NCI-H446 treated with DMSO at 0.1 percent for 48 hours (cell line): ENCODE measurements at places on chromosomes 1 and 21.
A peak's percentile ranks its signal among the peaks of the same experiment; 100 is the strongest.

DNA sequence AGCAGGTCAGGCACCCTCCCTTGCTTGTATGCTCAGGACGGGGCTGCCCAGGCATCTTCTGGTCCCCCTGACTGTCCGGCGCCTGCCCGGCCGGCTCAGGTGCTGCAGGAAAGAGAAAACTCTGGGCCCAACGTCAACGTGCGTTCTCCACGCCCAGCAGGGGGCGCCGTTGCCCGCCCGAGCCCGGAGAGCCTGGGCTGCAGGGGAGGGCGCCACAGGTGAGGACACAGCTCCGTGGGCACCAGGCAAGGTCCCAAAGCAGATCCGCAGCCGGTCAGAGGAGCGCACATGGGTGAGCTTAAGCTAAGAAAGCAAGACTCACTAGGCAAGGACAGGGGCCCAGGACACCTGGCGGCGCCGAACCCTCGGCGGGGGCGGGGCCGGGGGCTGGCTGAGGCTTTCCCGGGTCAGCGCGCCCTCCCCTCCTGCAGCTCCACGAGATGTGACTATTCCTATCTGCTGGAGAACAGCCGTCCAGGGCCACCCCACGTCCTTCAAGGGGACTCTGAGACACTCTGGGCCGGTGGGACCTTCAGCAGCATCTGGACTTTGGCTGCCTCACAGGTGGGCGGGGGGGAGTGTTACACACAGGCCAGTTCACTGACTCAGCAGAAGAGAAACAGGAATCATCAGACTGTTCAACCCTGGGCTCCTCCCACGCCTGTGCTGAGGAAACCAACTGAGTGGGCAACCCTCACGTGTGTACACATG is 29.3 kb downstream of the KRTAP10-1 start:
- no peak for DNase-seq

DNA sequence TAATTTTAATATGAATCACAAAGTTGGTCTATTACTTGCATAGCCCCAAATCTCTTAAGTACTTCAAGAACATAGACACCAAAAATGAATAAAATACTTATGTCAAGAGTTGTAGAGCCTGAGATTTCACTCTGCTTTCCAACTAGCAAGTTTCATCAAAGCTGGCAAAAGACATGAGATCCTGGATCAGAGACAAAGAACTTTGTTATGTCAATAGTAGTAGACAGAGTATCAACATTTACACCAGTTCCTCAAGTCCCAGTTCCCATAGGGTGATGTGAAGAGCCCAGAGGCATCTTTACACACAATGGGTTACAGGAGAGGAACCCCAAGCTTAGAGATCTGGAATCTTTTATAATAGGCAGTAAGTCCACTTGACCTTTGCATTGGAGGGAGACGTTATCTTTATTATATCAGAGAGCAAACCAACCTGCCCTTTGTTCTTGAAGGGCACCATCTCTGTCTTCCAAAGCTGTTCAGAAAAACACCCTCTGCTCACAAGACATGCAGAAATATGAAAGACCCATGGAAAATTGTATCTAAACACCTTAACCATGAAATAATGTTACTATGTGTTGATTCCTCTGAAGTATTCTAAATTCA is 174.4 kb upstream of the GALNT2 start:
- DNase-seq: no peak

DNA sequence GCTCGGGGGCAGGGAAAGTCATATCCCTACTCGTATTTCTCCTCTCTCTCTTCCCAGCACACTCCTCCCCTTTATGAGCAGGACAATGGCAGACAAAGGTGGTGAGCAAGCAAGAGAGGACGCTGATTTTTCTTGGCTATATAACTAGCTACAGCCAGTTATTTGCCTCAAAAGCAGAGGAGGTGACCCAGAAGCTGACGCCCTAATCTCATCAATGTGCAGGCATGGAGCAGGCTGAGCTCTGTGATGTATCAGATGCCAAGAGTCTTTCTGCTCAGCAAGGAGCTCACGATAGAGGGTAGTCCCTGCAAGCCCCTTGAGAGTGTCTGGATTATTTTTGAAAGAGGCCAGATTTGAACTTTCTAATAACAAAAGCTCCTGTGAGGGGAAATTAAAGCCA is 75.5 kb downstream of the ASTN1 start:
- DNase-seq: no peak

DNA sequence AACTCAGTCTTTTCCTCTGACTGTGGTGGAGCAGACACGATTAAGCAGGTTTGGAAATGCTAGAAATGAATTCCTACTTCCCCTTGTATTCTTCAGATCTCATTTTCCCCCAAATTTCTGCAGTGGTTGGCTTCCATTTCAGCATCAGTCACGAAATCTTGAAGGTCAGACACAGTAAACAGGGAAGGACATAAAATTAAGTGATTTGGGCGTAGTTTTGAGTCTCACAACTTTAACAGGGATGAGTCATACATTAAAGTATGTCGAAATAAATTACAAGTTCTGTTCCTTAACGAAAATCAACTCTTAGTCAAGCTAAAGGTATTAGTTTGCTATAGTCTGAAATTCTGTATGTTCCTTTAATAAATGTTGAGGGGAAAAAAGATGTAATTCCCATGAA is 61.1 kb downstream of the HNRNPR start:
- no peak for DNase-seq

DNA sequence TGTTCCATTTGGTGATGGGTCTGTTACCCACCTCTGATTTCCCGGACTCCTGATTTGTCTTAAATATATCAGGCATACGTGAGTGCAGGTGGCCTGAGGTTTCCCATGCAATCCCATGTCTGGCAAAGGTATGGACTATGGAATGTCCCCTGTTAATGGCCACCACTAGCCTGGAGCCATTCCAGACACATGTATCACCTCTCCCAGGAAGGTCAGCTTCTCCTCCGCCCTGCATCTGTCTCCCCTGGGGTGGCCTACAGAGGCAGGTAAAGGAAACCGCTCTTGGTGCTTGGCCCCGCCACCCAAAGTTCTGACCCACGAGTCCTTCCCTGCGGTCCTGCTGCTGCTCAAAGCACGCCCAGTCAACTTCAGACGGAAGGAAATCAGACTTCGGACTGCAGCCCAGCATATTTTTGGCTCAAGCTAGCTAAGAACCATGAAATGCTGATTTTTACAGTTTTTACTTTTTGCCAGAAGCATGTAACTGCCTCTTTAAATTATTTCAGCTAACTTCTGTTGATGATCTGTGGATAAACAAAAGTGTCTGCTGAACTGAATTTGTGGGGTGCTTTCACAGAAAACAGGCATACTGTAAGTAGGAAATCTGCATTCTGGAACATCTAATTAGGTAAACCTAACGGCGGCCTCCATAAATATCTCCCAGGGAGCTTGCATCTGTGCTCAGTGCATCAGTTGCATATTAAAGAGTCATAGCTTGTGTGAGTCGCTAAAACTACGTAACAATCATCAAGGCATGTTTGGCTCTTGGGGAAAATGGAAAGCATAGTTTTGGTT is 105.9 kb downstream of the PCP4 start:
- no peak for DNase-seq

GRCh38 chr1:37606481-37607263 is 10.9 kb upstream of the GNL2 start:
- DNase-seq: no peak

DNA sequence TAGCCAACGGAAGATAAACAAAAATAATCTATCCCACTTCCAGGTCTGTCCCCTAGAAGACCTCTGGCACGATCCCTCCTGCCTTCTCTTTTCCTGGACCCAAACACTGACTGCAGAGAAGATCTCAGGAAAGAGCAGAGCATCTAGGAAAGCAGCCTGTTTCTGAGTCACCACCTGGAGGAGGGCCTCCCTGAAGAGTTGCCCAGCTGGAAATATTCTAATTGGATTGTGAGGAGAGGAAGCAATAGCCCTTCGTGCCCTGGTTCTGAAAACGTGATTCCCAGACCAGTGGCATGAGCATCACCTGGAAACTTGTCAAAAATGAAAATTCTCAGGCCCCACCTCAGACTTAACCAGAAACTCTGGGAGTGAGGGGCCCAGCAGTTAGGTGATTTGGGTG is 411.1 kb downstream of the SETD4 start:
- DNase-seq: no peak

DNA sequence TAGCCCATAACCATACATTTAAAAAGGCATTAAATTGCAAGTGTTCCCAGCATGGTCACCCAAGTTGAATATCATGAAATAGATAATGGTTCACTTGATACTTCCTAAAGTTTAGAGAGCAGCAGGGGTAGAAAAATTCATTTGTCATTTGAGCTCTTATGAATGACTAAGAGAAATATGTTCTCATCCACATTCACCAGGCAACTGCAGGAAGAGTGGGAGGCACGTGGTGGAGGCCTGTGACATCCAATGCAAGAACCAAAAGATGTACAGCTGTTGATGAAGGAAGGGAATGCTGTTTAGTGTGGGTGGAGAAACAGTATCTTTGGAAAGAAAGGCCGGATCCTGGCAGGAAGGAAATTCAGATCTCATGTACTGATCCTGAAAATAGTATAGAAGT is 473.1 kb downstream of the ADGRL2 start:
- no peak for DNase-seq

DNA sequence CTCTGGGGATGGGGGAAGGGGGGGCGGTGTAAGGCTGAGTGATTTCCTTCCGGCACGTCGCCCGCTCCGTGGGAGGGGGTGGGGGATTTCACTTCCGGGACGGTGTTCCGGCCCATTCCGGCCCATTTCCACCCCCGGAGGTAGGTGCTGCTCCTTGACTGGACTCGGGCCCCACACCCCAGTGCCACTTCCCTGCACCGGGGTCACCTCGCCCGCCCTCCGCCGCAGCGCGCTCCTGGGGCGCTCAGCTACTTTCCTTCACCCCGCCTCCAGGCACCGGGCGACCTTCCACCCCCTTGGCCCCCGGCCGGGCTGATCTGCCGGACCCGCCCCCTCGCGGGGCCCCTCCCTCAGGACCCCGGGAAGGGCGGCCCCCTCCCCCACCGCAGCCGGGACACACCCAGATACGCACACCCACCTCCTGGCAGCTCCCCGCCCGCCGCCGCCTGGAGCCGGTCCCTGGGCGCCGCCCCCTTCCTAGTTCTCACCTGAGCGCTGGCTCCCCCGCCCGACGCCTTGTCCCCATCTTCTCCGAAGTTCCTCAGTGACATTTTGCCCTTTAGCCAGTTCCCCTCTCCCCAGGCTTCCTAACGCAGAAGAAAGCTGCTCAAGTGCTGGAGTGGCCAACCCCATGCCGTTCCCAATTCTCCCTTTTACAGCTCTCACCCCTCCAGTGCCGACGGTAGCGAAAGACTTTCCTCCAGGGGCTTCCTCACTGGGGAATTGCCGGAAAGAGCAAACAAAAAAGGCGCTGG is at the start of gene ZBTB37:
TSS of gene ZBTB37 (plus strand) at position 115 of the 755 bp plus-strand sequence. CDS start 1,846 bp downstream, outside the sequence.
- peak; percentile 81 for DNase-seq

DNA sequence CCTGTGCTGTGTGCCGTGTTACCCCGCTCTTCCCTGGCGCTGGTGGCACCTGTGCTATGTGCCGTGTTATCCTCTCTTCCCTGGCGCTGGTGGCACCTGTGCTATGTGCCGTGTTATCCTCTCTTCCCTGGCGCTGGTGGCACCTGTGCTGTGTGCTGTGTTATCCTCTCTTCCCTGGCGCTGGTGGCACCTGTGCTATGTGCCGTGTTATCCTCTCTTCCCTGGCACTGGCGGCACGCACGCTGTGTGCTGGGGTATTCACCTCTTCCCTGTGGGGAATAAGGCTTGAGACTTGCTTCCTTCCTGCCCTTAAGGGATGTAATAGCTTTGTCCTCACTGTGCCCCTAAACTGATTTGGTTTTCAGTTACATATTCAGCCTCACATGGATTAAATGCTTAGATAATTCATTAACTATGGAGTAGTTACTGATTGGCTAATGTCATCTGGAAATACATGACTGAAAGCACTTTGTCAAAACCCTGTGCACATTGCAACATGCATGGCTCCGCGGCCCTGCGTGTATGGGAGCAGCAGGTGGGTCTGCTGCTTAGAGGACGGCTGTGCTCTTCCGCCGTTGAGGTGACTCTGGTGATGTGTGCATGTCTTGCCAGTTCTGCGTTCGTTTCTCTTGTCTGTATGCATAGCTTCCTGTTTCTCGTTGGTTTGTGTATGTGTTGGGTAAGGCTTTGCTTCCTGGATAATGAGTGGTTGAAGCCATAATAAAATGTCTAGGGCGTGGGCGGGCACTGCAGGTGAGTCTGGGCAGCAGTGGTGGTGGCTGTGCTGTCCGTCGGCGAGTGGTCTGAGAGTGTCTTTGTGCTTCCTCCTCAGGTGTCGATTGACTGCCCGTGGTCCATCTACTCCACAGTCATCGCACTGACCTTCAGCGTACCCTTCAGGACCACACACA is 17.9 kb upstream of the PWP2 start:
- no peak for DNase-seq

- no peak for DNase-seq
Observed at GRCh38 chr1:113297749-113298148, 92.6 kb upstream of the MAGI3 start.

- no peak for DNase-seq
Observed at GRCh38 chr1:165397944-165398343, 41.4 kb upstream of the LMX1A start.

- DNase-seq: no peak
Observed at GRCh38 chr1:63888984-63889383, 115.2 kb downstream of the ROR1 start.

GRCh38 chr1:93905051-93905450 is 4.2 kb downstream of the GCLM start:
- DNase-seq: no peak

GRCh38 chr21:17988102-17988437 is 168.9 kb upstream of the C21orf91 start:
- no peak for DNase-seq

- no peak for DNase-seq
Observed at GRCh38 chr1:12587981-12588640, 29.9 kb downstream of the DHRS3 start.

DNA sequence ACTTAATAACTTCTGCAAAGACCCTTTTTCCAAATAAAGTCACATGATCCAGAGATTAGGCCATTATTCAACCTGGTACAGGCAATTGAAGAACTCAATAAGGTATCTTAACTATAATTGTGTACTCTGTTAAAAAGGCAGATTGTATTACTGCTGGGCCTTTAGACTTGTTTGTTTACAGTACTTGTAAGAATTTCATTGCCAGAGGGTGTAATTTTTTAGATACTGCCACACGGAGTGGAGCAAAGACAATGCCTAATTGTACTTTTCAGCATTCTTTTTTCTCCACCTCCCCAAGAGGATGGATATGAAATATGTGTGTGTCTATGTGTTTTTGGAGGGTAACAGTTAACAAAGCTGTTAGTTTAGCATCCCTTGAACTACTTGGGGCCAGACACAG is 47.5 kb downstream of the HUNK start:
- no peak for DNase-seq

DNA sequence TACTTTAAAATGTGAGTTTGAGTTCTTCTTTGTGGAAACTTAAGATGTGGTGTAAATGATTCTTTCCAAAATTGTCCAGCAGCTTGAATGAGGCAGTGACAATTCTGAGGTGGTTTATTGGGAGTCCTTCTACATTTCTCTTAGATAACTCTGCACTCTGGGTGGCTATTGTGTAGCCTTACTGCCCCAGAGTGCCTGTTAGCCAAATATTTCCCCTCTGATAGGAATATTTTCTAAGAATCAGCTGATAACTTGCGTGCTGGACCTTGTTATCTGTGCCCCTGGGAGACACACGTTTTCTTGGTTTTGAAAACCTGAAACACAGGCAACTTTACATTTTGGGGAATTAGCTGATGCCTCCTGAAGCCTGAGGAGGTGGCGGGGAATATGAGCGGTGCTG is 91.6 kb downstream of the CD247 start:
- no peak for DNase-seq

GRCh38 chr1:228273720-228274451 is 66.0 kb downstream of the OBSCN start:
- no peak for DNase-seq
